GDM1 (cell line): ENCODE measurements at places on chromosomes 3 and 15.

GRCh38 chr15:72319985-72320671 is at the start of gene CELF6:
TSS of gene CELF6 (minus strand) at chr15:72320157. CDS start at chr15:72319874, 283 bp downstream.
- peak; percentile 73 for DNase-seq

DNA sequence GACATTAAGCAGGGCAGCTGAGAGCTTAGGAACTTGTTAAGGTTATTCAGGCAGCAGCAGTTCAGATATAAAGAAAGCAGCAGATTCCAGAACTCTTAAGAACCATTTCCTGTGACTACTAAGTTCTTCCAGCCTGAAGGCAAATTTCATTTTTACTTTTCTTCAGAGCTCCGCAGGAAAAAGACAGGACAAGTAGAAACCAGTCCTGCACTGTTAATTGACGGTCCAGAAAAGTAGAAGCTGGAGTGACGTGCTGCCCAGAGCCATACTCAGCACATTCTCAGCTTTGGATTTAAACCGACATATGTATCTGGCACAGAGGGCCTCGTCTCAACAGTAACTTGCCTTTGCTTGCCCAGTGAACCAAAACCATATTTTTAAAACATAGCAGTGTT is 219.4 kb upstream of the STRIT1 start:
- no peak for DNase-seq

DNA sequence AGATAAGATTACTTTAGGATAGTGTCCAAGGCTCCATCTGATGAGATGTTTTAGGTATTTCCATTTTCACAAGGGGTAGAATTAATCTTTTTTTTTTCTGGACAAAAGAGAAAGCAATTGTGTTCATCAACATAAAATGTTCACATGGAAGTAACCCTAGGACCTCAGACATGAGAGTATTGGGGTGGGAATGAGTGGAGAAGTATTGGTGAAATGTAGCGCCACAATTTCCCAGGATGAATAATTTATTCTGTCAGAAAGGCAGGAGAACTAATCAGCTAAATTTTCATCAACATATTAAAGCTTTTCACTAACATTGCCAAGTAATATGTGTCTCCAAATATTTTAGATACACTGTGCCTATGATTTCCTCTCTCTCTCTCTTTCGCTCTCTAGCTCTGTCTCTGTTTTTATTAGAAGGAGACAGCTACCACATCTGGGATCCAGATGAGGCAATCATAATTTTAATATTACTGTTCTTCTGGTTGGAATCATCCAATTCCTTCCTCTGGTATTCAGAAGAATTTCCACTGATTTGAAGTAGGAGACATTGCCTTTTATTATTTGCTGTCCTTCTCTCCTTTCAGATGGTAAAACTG is 21.6 kb upstream of the ZNF280D start:
- DNase-seq, result no peak

DNA sequence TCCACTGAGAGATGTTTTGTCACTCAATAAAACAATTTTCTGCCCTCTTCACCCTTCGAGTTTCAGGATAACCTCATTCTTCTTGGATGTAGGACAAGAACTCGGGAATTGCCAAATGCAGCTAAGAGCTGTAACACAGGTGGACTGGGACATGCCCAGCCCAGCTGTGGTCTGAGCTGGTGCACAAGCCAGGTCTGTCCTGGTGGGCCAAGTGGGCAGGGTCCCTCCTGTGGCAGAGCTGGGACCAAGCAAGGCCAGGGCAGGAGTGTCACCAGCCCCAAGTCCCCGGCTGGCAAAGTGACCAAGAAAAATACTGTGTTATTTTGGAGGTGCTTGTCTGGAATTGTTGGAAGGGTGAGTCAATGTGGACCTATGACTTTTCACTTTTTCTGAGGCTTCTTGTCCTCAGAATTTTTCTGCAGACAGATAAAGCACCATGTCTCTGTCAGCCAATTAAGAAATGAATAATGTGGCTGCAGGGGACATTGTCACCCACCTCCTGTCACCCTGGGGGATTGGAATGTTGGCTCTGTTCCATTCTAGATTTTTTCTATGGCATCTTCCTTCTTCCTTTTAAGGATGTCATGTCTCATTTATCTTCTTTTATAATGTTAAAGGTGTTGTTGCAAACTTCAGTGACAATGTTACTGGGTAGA is 645.2 kb upstream of the EPHA6 start:
- no peak for DNase-seq

GRCh38 chr3:42717306-42717705 is 14.7 kb upstream of the HHATL start:
- no peak for DNase-seq

DNA sequence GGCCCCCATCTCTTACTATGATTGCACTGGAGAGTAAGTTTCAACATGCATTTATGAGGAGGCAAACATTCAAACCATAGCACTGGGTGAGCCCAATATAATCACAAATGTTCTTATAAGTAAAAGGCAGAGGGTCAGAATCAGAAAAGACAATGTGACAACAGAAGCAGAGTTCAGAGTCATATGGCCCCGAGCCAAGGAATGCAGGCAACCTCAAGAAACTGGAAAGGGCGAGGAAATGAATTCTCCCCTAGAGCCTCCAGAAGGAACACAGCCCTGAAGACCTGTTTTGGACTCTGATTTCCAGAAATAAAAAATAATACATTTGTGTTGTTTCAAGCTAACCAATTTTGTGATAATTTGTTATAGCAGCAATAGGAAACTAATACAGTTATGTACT is 81.3 kb upstream of the ABI3BP start:
- DNase-seq, result no peak

- DNase-seq, result no peak
Measured at GRCh38 chr15:90838139-90838538, 30.2 kb upstream of the FURIN start.

DNA sequence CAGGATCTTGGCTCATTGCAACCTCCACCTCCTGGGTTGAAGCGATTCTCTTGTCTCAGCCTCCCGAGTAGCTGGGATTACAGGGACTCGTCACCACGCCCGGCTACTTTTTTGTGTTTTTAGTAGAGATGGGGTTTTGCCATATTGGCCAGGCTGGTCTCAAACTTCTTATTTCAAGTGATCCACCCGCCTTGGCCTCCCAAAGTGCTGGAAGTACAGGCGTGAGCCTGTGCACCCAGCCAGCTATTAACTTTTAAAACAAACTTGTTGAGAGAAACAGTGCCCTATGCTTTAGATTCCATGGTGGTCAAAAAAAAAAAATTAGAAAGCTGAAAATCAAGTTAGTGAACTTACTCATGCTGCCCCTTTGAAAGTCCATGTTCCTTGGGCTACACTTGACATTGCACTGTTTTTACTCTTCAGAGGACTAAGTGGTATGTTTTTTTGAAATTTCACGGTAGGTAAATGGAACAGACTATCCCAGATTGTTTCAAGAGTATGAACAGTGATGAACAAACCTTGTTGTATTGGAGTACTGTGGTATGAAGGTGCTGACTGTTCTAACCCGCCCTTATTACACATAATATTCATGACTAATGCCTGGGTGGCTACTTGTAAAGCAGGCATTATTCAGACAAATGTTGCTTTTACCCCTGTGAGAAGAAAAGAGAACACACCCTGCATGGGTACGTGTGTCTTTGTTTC is 206.9 kb downstream of the KLHL25 start:
- DNase-seq, result no peak

GRCh38 chr3:172658344-172659245 is 52.3 kb downstream of the NCEH1 start:
- no peak for DNase-seq

- no peak for DNase-seq
Measured at GRCh38 chr3:135260025-135260424, 465.0 kb downstream of the EPHB1 start.

GRCh38 chr3:14913071-14913925 is 34.1 kb upstream of the NR2C2 start:
- DNase-seq, result no peak

DNA sequence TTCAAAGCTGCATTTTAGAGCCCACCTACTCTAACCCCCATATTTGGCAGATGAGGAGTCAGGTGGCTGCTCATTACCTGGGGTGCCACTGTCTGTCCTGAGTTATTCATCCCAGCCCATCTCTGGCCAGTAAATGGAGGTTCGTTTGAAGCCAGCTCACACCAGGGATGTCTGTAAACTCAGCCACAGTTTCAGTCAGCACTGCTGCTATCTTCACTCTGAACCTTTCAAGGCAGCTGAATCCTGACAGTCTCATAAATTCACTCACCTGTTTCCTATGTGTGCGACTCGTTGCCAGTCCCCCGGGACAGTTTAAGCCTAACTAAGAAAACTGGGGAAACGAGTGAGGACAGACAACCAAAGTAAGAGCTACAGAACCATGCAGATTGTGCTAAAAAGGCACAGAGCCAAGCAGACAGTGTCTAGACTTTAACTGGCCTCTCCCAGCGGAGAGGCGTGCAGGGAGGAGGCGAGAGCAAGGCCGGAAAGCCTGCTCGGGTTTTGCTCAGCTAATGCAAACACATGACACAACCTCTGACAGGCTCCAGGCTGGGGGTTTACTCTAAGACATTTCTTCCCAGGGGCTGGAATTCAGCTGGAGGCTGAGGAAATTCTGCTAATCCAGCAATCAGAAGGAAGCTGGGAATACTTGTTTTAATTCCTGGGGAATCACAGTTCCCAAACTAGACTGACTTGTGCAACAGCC is 12.0 kb downstream of the FSTL1 start:
- no peak for DNase-seq

DNA sequence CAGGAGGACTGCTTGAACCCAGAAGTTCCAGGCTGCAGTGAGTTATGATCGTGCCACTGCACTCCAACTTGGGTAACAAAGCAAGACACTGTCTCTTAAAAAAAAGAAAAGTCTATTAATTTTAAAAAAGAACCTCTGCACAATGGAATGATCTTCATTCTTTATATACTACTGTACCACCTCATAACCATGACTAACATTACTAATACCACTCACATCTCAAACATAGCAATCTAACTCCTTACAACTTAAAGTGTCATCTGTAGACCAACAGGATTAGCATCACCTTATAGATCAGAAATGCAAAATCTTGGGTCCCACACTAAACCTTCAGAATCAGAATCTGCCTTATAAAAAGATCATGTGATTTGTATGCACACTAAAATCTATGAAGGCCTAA is 48.8 kb upstream of the MAP4 start:
- DNase-seq, result no peak

DNA sequence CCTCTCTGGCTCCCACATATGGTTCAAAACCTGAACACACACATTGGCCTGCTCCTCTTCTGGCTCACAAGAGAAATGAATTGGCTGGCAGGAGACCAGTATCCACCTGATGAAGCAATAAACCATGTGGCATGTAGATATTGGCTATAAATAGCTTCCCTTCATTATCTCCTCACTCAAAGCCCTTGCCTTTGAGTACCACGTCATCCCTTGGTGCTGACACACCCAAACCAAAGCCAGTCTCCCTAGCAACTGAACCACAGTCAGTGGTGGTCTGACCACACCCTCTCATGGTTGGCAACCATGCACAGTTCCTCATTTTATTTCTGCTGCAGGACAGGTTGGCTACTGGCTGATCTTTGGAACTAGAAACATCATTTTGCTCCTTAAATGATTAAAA is 98.8 kb downstream of the ZNF621 start:
- DNase-seq, result peak; percentile 74

DNA sequence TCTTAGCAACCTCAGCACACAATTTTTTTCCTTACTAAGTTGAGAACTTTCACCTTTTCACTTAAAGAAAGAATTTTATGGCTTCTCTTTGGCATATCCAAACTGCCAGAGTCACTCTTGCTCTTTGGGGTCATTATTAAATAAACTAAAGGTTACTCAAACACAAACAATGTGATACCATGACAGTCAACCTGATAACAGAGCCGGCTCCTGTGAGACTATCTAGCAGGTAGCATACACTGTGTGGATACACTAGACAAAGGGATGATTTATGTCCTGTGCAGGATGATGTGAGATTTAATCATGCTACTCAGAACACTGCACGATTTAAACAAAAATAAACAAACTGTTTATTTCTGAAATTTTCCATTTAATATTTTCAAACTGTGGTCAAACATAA is 35.6 kb downstream of the LRRFIP2 start:
- DNase-seq, result no peak

DNA sequence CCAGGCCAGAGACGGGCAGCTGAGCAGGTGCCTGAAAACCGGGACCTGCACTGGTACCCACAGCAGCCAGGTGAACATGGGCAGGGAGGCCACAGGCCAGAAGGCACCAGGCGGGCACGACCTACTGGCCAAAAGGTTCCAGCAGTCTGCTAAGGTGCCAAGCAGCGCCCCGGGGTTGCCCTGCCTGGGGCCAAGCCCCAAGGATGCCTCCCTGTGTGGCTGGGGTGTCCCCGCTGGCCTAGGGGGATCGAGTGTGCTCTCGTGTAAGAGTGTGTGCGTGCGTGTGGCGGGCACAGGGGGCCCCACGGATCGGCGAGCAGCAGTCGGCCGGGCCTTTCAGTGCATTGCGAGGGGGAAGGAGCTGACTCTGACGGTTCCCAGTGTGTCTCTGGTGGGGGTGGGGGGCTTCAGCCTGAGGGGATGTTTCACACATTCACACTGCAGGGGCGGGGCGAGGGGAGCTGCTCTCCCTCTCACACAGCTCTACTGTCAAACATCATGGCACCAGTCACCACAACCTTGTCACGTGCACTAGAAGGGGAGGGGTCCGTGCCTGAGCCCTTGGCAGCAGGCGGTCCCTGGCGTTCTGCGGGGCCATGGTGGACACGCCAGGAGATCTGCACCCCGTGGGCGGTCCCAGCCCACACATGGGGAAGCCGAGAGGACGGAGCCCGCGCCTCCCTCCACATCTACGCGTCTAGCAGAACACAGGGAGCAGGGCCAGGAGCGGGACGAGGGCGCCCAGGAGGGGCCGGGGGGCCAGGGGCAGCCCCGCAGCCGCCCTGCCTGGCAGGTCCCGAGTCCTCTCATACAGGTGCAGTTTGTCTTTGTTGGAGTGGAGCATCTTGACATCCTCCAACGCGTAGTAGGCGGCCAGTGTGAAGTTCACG is 44.5 kb downstream of the RGMA start:
- DNase-seq, result no peak

GRCh38 chr15:73747847-73748590 is 5.1 kb downstream of the INSYN1 start:
- DNase-seq, result no peak

DNA sequence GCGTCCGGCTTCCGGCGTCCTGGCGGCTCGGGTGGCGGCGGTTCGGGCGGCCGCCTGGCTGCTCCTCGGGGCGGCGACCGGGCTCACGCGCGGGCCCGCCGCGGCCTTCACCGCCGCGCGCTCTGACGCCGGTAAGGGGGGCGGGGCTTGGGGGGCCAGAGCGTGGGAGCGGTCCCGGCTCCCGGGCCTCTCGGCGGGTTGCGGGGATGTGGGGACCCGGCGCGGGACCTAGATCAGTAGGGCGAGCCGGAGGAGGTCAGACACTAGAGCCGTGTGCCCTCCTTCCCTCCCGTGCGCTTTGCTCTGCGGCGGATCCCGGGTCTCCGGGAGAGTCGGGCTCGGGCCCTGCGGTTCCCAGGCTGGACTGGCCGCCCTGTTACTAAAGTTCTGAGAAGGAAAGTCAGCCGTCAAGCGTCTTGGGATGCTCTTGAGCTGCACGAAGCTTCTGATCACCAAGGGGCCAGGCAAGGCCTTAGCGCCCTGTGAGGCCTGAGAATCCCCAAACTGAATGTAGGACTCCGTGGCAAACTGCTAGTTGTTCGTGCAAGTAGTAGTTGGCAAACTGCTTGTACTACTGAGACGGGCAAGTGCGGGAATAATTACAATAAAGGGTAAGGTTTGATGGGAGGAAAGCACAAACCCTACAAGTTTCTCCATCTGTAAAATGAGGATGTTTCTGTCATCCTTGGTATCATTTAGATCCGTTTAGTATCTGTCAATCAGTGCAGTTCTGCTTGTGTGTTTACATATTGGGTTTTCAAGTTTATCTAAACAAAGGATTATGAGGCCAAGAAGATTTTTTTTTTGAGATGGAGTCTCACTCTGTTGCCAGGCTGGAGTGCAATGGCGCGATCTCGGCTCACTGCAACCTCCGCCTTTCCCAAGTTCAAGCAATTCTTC is 587 bp downstream of the PIGX start:
- peak; percentile 16 for DNase-seq

- no peak for DNase-seq
Measured at GRCh38 chr3:194686414-194686815, 732 bp downstream of the FAM43A start.
